ENCODE measurements at places on chromosomes 5 and 9.

DNA sequence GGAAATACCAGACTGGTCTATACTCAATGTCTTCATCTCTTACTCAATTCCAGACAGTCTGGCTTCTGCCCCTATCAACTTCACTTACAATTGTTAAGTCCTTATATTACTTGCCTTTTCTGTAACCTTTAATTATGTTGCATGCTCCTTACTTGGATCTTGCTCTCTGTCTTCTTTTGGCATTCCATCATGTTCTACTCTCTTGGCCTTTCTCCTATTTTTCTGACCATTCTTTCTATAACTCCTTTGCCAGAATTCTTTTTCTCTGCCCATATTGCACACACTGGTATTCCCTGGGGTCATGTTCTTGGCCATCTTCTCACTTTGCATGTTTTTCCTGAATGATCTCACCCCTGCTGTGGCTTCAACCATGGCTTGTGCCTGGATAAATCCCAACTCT lies 209.8 kb upstream of the ZNF462 start:
- DNase-seq: no peak

DNA sequence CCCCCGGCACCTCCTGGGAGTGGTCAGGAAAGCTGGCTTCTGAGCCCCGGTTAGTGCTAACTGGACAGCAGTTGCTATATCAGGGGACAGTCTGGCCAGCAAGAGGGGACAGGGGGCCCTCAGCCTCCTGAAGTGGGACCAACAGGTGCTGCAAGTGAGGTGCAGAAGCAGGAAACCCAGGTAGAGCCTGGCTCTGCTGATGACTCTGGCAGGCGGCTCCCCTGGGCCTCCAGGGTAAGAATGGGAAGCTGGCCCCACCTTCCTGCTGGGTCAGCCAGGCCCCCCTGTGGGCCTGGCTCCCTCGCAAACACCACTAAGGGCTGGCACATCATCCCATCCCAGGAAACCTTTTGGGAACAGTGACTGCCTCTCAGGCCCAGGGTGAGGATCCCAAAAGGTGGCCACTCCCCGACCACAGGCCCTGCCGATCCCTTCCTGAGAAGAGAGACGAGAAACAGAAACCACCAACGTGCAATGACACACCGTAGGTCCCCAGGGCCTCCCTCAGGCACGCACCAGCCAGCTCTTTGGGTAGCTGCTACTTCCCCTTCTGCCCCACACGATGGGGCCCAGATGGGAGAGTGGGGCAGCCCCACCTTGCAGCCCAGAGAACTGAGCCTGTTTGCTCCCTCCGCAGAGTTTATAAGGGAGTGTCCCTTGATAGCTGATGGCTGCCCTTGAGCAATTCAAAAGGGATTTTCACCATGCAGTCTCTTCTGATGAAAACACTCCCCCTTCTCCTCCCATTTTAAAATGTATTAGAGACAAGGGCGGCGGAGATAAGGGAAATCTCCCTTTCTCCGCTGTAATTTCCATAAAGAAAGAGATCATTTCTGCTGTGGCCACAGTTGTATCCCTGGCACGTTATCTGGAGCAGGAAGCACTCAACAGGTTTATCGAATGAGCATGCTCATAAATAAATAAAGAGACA lies 76.8 kb downstream of the STK10 start:
- no peak for DNase-seq

GRCh38 chr9:14401911-14402310 lies 88.0 kb upstream of the NFIB start:
- DNase-seq: no peak

DNA sequence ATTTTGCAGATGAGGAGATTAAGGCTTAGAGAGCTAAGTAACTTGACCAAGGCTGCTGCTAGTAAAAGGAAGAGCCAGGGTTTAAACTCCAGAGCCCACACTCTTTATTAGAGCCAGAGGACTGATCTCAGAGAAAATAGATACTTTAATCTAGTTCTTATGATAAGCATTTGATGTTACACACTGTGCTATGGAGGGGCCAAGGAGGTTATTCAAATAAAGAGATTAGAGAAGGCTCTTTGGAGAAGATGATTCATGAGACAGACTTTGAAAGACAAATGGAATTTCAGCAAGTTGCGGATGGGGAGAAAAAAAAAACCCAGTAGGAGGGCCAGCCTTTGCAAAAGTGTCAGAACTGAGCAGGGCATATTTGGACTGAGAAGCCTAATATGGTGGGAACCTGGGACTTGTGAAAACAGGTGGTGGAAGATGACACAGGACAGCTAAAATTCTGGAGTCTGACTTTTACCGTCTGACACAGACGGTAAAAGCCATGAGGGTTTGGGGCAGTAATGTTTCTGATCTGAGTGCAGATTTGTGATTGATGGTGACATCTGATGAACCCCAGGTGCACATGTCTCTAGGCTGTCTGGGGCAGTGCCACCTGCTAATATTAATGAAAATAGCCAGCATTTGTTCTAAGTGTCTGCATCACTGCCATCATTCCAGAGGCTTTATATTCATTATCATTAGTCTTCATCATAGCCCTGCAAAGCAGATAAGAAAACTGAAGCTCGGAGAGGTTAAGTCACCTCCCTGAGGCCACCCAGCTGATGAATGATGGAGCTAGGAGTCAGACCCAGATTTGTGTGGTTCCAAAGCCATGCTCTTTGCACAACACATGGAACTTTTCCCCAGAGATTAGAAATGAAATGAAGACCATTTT lies 65.3 kb upstream of the CXCL14 start:
- no peak for DNase-seq

GRCh38 chr5:157761690-157762621 lies 18.4 kb downstream of the LSM11 start:
- peak; percentile 74 for DNase-seq

GRCh38 chr9:21031091-21031807 lies at the start of gene HACD4:
Gene HACD4 (minus strand): TSS chr9:21031640. CDS start chr9:21031590, 50 bp downstream.
- DNase-seq: peak; percentile 23

- no peak for DNase-seq
These were observed 87.2 kb downstream of the GLIS3 start for GRCh38 chr9:4212661-4213060.

DNA sequence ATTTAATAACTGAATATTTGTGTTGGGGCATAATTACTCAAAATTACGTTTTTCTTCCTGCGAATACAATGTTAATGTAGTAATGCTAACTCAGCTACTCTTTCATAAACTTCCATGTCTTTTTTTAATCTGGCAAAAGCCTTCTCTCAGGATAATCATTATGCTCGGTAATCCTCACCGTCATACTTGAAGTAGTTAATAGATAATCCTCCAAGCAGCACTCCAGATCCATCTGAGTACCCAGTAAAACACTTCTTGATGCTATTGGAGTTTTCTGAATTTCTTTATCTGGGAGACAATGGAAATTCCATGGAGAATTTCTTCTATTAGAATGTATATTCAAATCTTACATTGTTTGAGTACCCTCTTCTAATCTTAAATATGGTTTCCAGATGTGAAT lies 34.3 kb downstream of the PARP8 start:
- no peak for DNase-seq

DNA sequence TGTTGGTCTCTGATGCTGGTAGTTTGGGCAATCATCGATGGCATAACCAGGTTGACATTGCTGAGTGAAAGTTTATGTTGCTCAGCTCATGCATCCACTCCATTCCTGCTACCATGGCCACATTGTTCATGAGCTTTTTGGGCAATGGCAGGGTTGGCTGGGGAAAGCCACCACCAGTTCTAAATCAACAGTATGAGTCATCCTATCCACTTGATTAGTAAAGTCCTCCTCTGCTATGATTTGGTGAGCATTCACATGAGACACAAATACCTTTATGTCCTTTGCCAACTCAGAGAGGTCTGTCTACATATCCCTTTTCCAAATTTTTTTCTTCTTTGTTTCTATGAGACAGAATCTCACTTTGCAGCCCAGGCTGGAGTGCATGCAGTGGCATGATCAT lies 129.7 kb upstream of the FBN2 start:
- no peak for DNase-seq

DNA sequence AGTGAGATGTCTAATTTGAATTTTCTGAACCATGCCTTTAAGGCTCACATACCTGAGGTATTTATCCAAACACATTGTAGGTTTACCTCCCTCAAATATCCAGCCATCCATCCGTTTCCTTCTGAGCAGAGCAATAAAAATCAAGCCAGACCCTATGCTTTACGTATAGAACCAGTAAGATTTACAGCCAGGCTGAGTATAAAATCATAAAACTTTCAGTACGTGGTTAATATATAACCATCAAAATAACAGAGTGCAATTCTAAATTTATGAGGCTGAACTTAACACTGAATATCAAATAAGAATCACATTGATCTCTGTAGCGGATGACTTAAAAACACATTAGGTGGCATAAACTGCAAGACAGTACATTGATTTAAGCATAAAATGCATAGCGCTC lies 877.9 kb upstream of the WWC1 start:
- peak; percentile 15 for DNase-seq

- DNase-seq: no peak
These were observed 34.4 kb upstream of the TAF11L2 start for GRCh38 chr5:17463653-17464052.

GRCh38 chr5:14036947-14037346 lies 92.5 kb upstream of the DNAH5 start:
- no peak for DNase-seq

DNA sequence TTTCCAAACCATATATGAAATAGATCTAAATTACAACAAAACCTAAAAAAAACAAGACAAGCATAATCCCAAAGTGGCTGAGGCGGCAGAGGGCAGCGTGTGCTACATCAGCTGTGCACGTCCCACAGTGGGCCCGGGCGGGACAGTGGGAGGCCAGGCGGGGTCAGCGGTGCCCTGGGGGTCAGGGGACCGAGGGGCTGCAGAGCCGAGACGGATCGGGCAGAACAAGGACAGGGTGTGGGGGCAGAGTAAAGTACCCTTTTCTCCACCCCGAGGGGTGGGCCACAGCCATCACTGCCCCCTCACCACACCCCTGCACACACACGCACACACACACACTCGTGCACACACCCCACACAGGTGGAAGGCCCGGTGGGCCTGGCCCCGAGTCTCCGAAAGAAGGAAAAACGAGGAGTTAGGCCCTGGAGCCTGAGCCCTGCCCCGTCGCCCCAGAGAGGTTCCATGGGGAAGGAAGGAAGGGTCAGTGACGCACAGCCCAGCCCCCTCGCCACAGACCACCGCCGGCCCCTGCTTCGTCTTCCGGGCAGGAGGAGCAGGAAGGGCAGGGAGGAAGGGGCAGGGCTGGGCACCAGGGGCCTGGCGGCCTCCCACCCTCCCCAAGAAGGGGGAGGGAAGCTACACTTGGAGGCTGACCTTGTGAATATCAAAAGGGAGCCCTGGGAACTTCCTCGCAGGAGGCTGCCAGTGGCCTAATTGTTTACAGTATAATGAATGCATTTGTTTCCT lies 49.6 kb upstream of the UBAC1 start:
- no peak for DNase-seq

GRCh38 chr5:126066836-126067235 lies 356.4 kb upstream of the GRAMD2B start:
- no peak for DNase-seq

Measured in NCI-H526 treated with DMSO at 0.1 percent for 48 hours (cell line).